ENCODE measurements at places on chromosomes 2 and 18.

DNA sequence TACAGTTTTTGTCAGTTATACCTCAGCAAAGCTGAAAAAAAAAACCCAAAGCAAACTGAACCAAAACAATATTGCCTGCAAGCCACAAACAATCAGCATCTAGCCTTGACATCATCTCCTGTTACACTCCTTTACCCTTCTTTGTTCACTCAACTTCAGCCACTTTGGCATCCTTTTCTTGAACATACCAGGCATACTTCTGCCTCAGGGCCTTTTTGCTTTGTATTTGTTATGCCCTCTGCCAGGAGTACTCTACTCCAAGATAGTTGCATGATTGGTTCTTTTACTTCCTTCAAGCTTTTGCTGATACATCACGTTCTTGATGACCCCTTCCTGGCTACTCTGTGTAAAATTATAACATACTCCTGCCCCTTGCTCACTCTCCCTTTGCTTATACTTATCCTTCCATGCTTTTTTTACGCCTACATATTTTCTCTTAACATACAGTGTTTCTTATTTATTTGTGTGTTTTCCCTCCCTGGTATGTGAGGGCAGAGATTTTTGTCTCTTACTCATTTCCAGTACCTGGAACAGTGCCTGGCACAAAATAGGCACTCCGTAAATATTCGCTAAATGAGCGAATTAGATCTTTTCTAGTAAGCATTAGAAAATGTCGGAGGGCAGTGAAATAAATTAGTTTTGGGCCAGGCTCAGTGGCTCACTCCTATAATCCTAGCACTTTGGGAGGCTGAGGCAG, 12.7 kb downstream of the ABI2 start:
- no peak for DNase-seq

- DNase-seq, result no peak
These were observed 244.7 kb downstream of the NBAS start for GRCh38 chr2:15316370-15316814.

DNA sequence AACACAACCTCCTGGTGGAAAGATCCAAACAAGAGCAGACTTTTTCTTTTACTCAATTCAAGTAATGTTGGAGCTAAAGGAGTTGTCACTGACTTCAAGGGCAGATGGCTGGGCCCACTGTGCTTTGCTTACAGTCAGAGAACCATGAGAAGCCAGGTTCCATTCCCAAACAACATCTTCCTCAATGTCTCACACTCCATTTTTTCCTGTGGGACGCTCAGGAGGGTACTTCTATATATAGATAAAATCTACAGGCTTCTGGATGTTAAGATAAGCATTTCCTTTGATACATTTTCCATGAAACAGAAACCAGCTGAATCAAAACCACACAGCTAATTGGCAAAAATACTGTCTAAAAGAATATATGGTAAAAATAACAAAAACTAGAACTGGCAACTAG, 14.4 kb downstream of the IWS1 start:
- no peak for DNase-seq

GRCh38 chr2:168315331-168316072, 68.1 kb upstream of the STK39 start:
- DNase-seq, result no peak

GRCh38 chr2:240927390-240927781, 21.2 kb downstream of the CROCC2 start:
- no peak for DNase-seq

DNA sequence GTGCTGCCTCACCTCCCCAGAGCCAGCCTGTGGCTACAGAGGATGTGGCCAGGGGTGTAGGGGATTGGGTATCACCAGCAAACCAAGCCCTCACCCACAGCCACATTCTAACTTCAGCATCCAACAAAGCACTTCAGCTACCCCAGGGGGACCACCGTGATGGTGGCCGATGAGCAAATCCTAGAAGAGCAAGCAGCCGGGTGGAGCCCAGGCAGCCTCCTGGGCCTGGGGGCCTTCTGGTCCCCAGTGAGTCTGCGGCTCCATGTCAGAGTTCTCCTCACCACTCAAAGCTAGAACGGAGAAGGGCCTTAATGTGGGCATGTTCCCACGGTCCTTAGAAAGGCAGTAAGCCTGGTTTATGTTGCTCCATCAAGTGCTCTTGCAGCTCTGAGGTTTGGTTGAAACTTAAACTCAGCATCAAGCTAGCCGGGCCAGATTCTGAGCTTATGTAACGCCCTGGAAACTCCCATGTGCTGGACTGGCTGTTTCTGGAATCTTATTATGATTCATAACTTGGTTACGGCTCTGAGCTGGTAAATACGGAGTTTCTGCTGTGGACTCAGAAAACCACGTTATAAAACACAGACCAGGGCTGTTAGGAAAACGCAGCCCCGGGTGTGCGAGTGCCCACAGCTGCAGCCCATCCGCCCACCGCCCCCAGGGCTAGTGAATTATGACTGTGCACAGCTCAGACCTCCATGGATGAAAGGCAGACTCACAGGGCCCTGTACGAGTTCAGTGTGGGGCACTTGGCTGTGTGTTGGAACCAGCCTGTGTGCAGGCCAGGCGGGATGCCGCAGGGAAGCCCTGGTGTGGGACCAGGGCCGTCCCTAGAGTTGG, 99.8 kb downstream of the SEPTIN10 start:
- DNase-seq, result no peak

- no peak for DNase-seq
These were observed 855.8 kb upstream of the FANCL start for GRCh38 chr2:59096973-59097372.

DNA sequence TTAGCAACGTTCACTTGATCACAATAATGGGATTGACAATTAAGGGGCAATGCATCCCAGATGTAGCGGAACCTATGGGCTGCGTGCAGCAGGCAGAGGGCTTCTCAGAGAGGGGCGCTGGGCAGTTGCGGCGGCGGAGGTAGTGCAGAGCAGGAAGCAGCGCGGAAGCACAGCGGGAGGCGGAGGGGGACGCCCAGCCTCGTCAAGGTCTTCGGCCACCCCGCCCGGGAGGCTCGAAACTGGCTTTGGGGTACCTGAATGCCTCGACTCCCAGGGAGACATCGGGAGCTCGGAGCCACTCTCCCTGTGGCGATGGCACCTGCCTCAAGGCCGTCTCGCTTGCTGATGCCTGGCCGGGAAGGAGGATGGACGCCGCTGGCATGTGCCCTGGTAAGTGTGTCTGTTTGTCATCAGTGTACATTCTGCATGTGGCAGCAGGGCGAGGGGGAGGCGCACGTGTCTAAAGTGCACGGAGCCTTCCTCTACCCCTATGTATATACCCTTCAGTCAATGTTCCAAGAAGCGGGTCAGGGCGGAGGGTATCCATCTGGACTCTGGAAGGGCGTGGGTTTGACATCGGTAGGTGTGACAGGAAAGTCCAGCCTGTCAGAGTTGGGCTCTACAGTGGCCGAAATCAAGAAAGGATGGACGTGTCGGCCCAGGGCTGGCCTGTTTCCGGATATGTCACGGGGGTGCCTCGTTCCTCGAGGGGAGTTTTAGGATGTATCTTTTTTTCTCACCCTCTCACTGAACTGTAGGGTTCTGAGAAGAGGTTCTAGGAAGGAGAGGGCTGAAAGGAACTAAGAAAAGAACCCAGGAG, 7.5 kb upstream of the SP9 start:
- no peak for DNase-seq

DNA sequence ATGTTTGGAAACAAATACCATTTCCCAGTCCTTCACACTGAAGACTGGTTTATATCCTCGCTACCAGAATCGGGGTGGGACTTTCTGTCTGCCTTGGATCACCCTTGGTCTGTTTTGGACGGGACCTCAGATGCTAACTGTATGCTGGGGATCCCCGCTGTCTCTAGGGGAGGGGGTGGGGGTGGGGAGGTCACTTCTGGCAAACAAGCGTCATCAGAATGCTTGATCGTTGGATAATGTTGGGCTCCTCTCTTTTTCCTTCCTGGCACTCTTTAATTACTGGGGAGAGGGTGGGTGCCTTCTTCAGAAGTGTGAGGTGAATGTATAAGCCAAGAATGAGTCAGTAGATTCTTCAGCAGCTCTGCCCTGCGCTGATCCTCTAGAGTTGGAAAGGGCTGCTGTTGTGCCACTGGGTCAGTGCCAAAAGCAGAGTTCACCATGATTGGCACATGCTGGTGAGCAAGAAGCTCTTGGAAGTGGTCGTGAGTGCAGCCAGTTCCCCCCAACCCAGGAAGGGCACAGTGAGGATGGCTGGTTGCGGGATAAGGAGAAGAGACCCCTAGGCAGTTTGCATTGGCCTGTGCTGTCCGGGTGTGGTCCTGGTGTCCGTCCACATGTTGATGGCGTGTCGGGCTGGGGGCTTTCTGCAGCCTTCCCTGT, 32.2 kb downstream of the DGKD start:
- DNase-seq, result no peak

DNA sequence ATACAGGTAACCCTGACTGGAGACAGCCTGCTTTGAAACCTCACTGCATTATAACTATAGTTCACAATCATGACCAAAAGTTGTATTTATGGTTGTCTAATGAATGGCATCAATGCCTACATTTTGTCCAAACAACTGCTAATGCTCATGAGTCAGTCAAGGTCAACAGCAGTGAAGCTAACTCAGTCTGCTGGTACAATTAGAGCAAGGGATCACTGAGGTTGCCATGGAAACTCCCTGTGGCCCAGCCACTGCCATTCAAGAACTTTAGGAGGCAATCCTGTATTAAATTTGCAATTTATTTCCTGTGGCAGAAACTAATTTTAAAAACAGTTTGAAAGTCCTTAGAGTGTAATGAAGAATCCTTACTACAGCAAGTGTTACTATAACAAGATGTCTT, 185.1 kb upstream of the SMAD7 start:
- DNase-seq, result no peak

- no peak for DNase-seq
These were observed 201.9 kb downstream of the CLIP4 start for GRCh38 chr2:29317077-29317517.

GRCh38 chr2:190519975-190520767, 14.4 kb downstream of the NEMP2 start:
- DNase-seq, result no peak

- DNase-seq, result no peak
These were observed 1062.7 kb downstream of the DSC3 start for GRCh38 chr18:29979881-29980280.

- DNase-seq, result no peak
These were observed 74.0 kb upstream of the PELI1 start for GRCh38 chr2:64218137-64218802.

DNA sequence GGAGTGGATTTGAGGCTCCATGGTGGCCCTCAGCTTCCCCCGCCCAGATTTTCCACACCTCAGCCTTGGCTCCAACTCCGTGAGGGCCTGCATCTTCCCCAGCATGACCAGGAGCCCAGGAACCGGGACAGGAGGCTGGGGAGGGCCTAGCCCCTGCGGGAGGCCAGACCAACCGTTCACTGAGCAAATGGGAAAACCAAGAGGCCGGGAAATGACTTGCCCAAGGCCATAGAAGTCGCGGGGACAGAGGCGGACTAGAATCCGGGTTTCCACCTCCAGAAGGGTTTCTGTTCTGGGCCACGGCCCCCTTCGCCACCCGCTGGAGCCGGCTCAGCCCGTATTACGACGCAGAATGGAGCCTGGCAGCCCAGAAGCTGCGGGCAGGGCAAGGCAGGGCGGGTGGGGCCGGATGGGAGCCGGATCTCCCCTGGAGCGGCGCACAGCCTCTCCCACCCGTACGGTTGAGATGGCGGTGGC, 7.9 kb upstream of the CRYBA2 start:
- DNase-seq, result no peak

GRCh38 chr2:11820650-11821049, 74.2 kb downstream of the LPIN1 start:
- no peak for DNase-seq

DNA sequence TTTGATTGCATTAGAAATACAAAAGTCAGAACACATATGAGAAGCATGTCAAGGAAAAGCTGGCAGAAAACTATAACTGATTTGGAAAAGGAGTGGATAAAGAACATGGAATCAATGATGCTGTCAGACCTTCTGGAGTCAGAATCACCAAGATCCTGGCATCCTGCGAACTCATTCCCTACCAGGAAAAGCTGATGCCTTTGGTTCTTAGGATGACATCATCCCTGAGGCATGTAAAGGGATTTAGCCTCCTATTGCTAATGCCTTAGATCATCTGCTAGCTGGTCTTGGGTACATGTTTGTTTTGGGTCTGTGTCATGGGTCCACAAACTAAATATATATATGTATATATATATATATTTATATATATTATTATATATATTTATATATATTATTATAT, 680.7 kb downstream of the EPHA4 start:
- DNase-seq, result no peak

DNA sequence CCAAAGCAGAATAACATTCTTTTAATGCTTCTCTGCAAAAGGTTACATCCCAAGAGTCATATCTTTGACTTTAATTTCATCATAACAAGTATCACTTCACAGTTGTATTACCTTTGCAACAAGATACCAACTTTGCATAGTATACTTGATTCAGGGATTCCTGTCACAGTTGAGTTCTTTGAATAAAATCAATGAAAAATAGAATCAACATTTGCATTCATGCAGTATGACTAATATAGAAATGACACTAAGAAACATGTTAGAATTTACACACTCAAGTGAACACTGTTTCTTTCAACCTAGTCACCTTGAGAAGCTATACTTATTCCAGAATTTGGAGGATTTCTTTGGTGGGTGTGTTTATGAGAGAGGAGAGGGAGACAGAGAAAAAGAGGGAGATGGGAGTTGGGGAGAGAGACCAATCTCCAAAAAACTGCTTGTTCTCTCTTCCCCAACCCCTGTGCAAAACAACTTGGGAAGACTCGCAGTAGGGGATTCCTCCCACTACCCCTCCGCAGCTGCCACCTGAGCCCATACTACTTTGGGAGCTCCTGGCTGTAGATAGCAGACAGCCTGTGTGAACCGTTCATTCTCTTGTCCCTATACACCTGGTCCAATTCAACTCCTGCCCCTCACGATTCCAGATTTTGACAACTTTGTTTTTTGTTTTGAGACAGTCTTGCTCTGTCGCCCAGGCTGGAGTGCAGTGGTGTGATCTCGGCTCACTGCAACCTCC, 57.7 kb downstream of the PELI1 start:
- no peak for DNase-seq

- DNase-seq, result no peak
These were observed 79.0 kb upstream of the SCG2 start for GRCh38 chr2:223681125-223681524.

DNA sequence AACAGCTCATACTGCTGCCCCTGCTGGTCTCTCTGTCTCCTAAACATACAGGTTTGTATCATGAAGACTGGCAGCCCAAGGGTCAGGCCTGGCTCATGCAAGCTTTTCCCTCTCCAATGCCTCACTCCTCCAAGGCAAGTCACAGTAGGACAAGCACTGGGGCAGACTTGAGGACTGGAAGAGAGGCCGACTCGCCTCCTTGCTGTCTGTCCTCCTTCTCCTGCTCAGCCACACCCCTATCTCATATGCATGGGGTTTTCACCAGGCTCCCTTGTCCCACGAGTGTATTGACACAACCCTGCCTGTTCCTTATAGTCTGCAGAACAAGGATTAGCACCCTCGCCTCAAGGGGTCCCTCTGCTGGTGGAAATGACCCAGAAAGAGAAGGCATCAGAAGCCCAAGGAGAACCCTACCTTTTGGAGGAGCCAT, 223.7 kb downstream of the SOX11 start:
- DNase-seq, result no peak

GRCh38 chr2:28408764-28409599, 16.3 kb downstream of the FOSL2 start:
- DNase-seq, result peak; percentile 59

All from activated T-cell treated with anti-CD3 and anti-CD28 coated beads for 24 hours (primary cell).